ENCODE measurements at places on chromosomes 1 and 21. TPM values are rescaled to one million over a fixed set of nuclear protein-coding genes. Genes with fewer than 3 reads are reported as not detected.
A peak's percentile ranks its signal among the peaks of the same experiment; 100 is the strongest.

DNA sequence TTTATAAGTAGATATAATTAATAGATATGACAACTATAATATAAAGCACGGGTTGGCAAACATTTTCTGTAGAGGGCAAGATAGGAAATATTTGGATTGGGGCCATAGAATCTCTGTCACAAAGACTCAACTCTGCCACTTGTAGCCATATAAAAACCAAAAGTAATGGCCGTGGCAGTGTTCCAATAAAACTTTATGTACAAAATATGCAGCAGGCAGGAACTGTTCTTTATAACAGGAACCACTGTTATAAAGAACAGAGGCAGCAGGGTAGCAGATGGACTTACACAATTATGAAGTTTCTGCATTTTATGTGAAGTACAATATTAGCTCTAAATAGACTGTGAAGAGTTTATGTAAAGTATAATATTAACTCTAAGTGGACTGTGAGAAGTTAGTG lies 16.9 kb upstream of the QSOX1 start:
- no peak for DNase-seq

DNA sequence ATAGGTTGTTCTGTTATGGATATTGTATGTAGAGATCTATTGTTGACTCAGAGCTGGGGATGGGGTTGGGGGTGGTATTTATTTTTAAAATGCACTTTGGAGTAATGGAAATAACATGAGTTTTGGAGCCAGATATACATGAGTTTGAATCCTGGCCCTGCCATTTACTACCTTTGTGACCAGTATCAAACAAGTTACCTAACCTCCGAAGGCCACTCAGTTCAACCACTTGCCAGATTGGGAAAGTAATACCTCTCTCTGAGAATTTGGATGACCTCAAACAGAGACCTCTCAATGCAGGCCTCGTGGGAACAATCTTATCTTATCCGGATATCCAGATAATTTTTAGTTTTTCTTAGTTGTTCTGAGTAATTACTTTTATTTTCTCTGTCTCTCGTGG lies 181.0 kb downstream of the FGGY start:
- no peak for DNase-seq

- peak; percentile 30 for DNase-seq
Measured at GRCh38 chr1:12405325-12406210, 175.7 kb downstream of the VPS13D start.

- DNase-seq, result no peak
Measured at GRCh38 chr1:119374208-119374874, 5.8 kb downstream of the HAO2 start.

DNA sequence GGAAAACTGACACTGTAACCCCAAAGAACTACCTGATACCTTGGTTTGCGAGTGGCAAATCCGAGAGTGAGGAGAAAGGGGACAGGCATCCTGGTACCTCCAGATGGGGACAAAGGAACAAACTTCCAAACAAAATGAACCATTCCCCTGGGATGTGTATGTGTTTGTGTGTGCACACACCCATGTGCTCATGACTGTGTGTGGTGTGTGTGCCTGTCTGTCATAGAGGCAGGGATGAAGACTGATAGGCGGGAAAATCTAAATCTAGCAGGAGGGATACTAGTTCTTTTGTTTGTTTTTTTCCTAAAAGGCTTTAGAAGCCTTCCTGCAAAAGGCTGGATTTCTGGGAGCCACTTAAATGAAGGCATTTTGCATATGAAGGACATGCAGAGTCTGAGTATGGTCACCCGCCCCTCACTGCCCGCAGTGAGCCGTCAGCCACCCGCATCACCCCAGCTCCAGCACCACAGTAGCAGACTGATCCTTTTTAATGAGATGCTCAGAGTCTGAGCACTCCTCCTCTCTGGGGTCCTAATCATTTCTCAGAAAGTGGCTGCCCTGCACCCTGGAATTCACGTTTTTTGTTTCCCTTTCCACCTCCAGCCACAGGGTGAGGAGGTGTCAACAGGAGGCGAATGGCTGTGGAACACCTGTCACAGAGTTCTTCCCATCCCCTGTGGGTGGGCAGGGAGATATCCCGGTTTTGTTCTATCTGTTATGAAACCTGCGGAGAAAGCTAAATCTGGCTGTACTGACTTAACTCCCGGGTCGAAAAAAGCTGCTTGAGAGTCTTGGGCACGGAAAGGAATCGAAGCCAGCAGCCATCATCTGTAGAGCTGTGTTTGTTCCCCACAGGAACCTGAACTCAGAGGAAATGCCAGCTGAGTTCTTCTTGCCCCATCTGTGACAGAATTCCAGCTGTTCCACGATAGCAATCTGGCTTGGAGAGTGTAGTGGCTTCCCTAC lies 34.9 kb downstream of the UTP25 start:
- no peak for DNase-seq

GRCh38 chr21:17454315-17455027 lies 58.4 kb upstream of the CXADR start:
- DNase-seq, result no peak

GRCh38 chr1:41661428-41662060 lies 177.1 kb upstream of the EDN2 start:
- DNase-seq, result no peak

- DNase-seq, result no peak
Measured at GRCh38 chr1:95098196-95098595, 19.0 kb upstream of the TLCD4 start.

DNA sequence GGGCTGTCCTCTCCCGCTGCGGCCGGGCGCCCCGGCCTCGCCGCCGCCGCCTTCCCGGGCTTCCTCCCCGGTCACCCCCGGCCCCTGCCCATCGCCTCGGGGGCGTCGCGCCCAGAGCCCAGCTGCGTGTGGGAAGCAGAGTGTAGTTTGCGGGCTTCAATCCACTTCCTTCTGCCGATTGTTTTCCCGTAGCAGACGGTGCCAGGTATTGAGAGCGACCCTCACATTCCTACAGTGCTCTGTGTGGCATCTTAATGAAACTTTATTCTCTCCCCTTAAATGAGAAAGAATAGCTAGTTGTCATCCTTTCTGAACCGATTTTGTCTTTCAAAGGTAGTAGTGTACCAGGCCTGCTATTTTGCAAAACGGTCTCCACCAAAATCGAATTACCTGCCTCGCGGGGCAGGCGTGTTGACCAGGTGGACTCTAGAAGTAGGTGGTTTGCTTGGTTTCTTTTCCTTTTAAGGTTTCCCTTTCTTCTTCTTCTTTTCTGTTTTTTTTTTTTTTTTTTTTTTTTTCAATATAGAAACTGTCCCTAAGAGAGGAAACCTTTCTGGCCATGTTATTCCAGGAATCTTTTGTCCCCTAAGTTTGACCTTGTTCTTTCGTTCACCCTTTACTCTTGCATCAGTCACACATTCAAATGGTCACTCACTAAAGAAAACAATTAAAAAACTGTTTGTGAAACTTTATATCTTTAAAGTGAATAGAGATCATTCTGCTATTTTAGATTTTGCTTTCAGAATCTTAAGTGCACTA lies 881 bp downstream of the USP25 start:
- DNase-seq, result no peak

AGT gene
- total RNA-seq, result 0.59 TPM

SPRR2F gene
- not detected for total RNA-seq

SLC44A3 gene
- total RNA-seq, result 12.6 TPM

ERG gene
- 14.0 TPM for total RNA-seq

SPATC1L gene
- 6.2 TPM for total RNA-seq

Data from breast epithelium (tissue), 4 donors.